SK-N-SH (cell line): ENCODE measurements at places on chromosomes 12 and 14.

- no peaks in the 10 kb centered on the region for H3K27me3 ChIP-seq
- no peak overlapping the region for H3K27ac ChIP-seq
- H3K4me3 ChIP-seq, result no peak overlapping the region
Measured at GRCh38 chr14:101405171-101405883, 156.0 kb upstream of the DIO3 start.

- no peaks in the 10 kb centered on the region for H3K27me3 ChIP-seq
- no peak for DNase-seq
- no peak overlapping the region for H3K4me3 ChIP-seq
- H3K27ac ChIP-seq, result no peak overlapping the region
- no peaks in the 10 kb centered on the region for H3K4me1 ChIP-seq
- no peaks in the 10 kb centered on the region for H3K36me3 ChIP-seq
Measured at GRCh38 chr12:115541891-115542421, 735.5 kb downstream of the MED13L start.

DNA sequence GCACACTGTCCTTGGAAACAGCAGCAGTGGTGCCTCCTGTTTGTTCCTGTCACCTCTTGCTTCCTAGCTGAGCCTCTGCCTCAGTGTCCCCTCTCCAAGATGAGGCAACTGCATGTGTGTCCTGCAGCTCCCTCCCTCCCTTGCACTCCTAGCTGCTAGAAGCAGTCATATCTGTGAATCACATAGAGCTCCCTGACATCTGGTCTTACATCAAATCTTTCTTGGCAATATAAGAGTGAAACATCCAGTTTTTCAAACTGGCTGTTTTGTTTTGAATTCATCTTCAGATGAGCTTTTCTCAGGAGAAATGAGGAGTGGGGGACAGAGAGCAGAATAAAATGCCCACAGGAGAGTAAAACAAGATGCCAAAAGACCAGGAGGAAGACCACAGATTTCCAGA lies 103.7 kb downstream of the VCPKMT start:
- DNase-seq, result no peak
- H3K36me3 ChIP-seq, result no peaks in the 10 kb centered on the region
- H3K27me3 ChIP-seq, result no peaks in the 10 kb centered on the region
- peak overlapping the region; percentile 93 for H3K27ac ChIP-seq
- H3K4me1 ChIP-seq, result peaks cover 2% of the 10 kb centered on the region; the same call in 1 of the 2 replicates
- no peak overlapping the region for H3K4me3 ChIP-seq

DNA sequence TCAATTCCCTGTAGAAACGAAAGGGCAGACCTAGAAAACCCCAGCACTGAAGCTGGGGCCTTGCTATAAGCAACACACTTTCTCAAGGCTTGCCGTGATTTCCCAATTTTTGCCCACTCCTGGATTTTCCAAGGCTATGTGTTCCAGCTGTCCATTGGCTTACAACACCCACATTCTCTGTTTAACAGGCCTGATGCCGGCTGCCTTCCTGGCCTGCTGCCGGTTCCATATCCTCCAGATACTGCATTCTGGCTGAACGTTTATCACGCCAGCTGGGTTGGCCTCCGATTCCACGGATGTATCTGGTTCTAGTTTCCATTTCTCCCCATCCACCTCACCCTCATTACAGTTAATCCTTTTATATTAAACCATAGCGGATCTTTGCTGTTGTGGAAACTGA lies 2.0 kb upstream of the PCNX1 start:
- DNase-seq, result no peak
- no peaks in the 10 kb centered on the region for H3K36me3 ChIP-seq
- H3K4me3 ChIP-seq, result no peak overlapping the region

DNA sequence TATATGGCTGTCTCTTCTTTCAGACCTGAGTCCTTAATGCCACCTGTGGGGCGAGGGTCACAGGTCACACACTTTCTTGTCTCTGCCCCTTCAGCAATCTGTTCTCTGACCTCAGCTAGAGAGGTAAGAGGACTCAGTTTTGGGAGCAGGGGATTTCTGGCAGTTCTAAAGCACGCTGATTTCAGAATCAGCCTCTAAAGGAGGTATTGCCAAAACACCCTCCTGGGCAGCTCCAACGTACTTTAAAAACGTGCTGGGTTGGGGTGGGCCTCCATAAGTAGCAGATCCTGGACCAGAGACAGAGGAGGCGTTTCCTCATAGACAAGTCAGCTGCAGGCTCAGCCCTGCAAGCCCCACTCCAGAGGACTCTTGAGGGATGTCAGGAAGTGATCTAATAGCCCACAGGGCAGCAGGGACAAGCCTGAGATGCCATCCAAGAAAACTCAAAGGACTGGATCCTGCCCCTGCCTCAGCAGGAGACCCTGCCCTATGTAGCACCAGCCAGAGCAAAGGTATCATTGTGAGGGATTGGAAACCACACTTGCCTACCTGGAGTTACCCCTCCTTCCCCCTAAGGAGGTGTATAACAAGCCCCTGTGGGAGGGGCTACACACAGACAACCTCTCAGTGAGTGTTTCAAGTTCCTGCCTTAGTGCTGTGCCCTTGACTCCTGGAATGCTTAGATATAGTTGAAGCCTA lies 8.5 kb downstream of the CTDSP2 start:
- H3K4me3 ChIP-seq, result no peak overlapping the region
- no peaks in the 10 kb centered on the region for H3K27me3 ChIP-seq
- H3K36me3 ChIP-seq, result no peaks in the 10 kb centered on the region
- no peak for DNase-seq
- H3K4me1 ChIP-seq, result peaks cover 95% of the 10 kb centered on the region

- H3K4me3 ChIP-seq, result no peak overlapping the region
- no peak for DNase-seq
- H3K27me3 ChIP-seq, result no peaks in the 10 kb centered on the region
- peak overlapping the region; percentile 96 for H3K27ac ChIP-seq
Measured at GRCh38 chr12:6215120-6215807, 15.1 kb downstream of the CD9 start.

DNA sequence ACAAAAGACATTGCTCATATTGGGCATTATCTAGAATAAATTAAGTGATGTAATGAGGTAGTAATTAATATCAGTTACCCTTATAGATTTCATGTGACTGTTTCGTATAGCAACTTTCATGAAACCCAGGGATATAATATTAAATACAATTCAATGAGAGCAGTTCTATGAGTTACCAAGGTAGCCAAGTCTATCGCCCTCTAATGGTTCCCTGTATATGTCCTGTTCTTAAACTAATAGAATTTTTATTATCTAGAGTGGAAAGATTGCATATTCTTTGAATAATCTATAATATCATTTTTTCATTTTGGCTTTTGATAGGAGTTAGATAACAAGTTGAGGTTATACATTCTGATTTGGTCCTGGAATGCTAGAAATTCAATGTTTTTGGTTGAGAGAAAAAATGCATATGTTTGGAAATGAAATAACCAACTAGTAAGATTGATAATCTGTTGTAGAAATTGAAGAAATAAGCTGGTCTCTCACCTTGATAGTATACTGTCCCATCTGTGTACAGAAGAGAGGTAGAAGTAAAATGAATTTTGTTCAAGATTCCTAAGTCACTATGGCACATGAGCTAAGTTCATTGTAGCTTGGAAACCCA lies 59.7 kb downstream of the SCFD1 start:
- peaks cover 37% of the 10 kb centered on the region for H3K36me3 ChIP-seq
- H3K27me3 ChIP-seq, result no peaks in the 10 kb centered on the region
- no peak overlapping the region; the same call in 1 of the 2 replicates for H3K4me3 ChIP-seq
- no peaks in the 10 kb centered on the region for H3K4me1 ChIP-seq
- peak; percentile 26 for DNase-seq
- H3K27ac ChIP-seq, result no peak overlapping the region

DNA sequence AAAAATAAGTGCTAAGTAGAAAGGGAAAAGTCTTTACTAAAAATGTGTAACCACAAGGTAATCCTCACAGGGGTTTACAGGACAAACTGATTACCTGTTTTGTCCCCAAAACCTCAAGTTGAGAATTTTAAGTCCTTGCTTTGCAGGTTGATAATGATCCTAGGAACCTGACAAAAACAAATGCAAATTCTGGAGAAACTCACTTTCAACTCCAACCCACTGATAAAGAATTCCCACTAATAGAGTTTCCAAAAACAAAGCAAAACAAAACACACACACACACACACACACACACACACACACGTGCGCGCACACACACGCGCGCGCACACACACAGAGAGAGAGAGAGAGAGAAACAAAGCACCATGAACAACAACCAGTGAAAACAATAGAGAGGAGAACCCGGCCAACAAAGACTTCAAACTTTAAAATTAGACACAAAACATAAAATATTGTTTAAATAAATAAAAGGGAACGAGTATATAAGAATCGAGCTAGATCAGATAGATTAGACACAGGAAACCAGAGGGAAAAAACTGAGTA lies 187.0 kb upstream of the FOXN3 start:
- H3K4me1 ChIP-seq, result no peaks in the 10 kb centered on the region
- DNase-seq, result no peak
- no peak overlapping the region for H3K4me3 ChIP-seq
- H3K36me3 ChIP-seq, result no peaks in the 10 kb centered on the region
- no peaks in the 10 kb centered on the region for H3K27me3 ChIP-seq

DNA sequence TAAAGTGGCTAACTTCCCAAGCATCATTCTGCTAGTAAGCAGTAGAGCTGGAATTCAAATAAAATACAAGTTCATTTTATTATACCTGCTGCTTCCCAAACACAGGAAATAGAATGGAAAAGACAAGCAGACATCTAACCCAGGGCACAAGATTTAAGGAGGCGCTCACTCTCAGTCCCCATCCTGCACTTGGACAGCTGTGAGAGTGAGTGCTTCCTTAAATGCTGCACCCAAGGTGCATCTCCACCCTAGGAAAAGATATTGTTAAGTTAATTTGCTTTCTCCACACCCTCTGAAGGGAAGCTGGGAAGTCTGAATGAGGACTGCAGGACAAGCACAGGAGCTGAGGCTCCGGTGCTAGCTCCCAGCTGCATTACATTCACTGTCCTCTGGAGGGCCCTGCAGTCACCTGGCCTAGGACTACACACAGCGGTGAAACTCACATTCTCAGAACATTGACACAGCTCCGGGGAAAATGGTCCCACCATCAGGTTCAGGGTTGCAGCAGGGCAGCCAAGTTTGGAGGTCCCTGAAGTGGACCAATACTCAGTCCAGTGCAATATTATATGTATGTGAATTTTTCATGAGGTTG lies 14.2 kb downstream of the HEBP1 start:
- H3K27ac ChIP-seq, result no peak overlapping the region
- no peaks in the 10 kb centered on the region for H3K27me3 ChIP-seq
- peak; percentile 31 for DNase-seq
- H3K4me1 ChIP-seq, result peaks cover 2% of the 10 kb centered on the region; the same call in 1 of the 2 replicates
- no peak overlapping the region for H3K4me3 ChIP-seq

GRCh38 chr12:132322206-132323132 lies 6.9 kb downstream of the GALNT9 start:
- H3K4me3 ChIP-seq, result no peak overlapping the region
- no peaks in the 10 kb centered on the region for H3K36me3 ChIP-seq
- no peak overlapping the region for H3K27ac ChIP-seq
- DNase-seq, result no peak
- H3K27me3 ChIP-seq, result peaks cover 99% of the 10 kb centered on the region

- peak; percentile 32 for DNase-seq
- H3K36me3 ChIP-seq, result no peaks in the 10 kb centered on the region
- no peak overlapping the region for H3K27ac ChIP-seq
- no peak overlapping the region for H3K4me3 ChIP-seq
- H3K27me3 ChIP-seq, result no peaks in the 10 kb centered on the region
Measured at GRCh38 chr12:122861587-122861970, 26.3 kb downstream of the HIP1R start.

DNA sequence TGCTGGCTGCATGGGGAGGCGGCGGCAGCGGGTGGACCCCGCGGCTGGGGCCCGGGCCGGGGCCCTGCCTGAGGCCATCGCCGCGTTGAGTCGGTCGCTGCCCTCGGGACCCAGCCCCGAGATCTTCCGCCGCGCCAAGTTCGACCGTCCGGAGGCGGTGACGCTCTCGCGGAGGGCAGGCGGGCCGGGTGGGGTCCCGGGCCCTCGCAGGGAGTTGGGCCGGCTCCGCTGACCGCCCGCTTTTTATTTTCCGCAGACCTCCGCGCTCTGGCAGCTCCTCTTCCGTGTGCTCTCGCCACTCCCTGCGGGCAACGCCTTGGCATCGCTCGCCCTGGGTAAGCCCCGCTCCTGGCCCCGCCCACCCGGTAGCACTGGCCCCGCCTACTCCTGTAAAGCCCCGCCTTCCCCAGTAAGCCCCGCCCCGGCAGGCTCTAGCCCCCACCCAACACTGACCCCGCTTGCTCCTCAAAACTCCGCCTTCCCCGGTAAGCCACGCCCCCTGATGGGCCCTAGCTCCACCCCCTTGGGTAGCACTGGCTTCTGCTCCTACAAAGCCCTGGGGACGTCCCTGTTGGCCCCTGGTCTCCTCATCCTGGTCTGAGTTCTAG lies 424 bp downstream of the TEDC1 start:
- H3K4me1 ChIP-seq, result peaks cover 20% of the 10 kb centered on the region; the same call in 1 of the 2 replicates
- peak overlapping the region; percentile 70 for H3K4me3 ChIP-seq
- no peaks in the 10 kb centered on the region for H3K27me3 ChIP-seq
- DNase-seq, result peak; percentile 95
- H3K27ac ChIP-seq, result peak overlapping the region; percentile 73
- no peaks in the 10 kb centered on the region; the same call in 1 of the 2 replicates for H3K36me3 ChIP-seq

DNA sequence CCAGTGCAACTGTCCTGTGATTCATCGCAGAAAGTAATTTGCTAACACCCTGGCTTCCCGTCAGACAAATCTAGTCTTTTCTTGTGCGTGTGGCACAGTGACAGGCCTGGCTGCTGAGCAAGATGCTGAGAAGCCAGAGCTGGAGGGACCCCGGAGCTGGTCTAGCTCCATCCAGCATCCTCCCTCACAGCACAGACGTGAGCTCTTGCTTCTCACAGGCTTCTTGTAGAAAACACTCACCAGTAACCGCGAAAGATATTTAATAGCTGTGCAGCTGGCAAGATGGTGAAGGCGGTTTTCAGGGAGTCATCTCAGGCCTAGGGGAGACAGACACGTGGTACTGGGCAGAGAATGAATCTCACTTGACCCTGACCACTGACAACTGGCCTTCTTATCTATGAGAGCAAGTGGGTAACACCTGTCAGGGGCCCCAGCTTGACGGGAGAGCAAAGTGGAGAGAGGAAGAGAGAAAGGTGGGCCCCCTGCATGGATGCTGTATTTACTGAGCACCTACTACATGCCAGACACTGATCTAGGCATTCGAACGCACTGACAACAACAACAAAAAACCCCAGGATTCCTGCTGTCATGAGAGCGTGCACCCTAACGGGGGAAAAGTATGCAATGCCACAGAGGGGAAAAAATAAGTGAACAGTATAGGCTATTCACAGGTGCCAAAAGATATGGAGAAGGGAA lies 63.3 kb downstream of the CCDC88C start:
- no peak overlapping the region for H3K27ac ChIP-seq
- H3K4me1 ChIP-seq, result no peaks in the 10 kb centered on the region
- H3K27me3 ChIP-seq, result no peaks in the 10 kb centered on the region
- H3K36me3 ChIP-seq, result no peaks in the 10 kb centered on the region
- DNase-seq, result no peak
- H3K4me3 ChIP-seq, result no peak overlapping the region
